NCI-H510A (cell line): ENCODE measurements at places on chromosomes 16 and 17.

DNA sequence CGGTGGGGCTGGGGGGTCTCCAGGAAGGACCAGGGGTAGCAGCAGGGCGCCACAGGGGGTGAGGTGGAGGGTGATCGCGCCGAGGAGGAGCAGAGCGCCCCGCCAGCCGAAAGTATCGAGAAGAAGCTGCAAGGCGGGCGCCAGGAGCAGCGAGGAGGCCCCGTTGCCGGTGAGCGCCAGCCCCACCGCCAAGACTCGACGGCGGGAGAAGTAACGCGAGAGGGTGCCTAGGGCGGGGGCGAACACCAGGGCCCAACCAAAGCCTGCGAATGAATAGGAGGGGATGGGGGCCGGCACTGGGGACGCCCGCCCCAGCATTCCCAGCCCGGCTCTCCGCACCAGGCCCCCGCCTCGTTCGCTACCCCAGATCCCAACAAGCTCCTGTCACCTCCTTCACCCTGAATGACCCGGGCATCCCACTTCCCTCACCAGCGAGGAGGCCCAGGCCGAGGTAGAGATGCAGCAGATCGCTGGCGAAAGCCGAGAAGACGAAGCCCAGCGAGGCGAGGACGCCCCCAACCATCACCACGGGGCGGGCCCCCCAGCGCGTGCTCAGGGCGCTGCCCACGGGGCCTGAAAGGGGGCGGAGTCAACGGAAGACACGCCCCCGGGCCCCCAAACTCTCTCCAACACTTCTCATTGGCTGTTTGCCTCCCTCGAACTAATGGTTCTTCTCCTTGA lies 1.3 kb downstream of the SLC16A11 start:
- no peak for DNase-seq

- DNase-seq, result no peak
Measured at GRCh38 chr17:58965221-58965620, 141.5 kb downstream of the TRIM37 start.

DNA sequence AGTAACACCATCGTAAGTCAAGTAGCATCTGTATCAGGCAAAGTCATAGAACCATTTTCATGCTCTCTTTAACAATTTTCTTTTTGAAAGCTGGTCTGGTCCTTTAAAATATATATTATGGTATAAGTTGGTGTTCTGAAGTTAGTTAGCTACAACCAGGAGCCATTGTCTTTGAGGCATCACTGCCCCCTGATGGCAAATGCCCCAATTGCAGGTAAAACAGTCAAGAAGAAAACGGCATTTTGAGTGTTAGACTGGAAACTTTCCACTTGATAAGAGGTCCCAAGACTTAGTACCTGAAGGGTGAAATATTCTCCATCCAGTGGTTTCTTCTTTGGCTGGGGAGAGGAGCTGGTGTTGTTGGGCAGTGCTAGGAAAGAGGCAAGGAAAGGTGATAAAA lies 14.1 kb downstream of the TP53 start:
- DNase-seq, result no peak

DNA sequence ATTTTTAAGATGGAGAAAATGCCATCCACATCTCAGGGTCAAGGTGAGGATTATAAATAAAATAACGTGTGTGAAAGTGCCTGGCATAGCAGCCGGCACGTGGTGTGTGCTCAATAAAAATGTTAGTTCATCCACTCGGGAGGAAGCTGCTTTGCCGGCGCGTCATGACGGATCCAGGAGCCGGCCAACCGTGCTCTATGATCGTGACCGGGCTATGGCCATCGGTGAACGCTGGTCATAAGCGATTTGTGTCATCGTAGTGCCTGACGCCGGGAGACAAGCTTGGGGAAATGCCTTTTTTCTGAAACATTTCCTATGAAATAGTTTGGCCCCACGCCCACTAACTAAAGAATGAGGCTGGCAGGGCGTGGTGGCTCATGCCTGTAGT lies 74.0 kb downstream of the CMC2 start:
- DNase-seq, result no peak

DNA sequence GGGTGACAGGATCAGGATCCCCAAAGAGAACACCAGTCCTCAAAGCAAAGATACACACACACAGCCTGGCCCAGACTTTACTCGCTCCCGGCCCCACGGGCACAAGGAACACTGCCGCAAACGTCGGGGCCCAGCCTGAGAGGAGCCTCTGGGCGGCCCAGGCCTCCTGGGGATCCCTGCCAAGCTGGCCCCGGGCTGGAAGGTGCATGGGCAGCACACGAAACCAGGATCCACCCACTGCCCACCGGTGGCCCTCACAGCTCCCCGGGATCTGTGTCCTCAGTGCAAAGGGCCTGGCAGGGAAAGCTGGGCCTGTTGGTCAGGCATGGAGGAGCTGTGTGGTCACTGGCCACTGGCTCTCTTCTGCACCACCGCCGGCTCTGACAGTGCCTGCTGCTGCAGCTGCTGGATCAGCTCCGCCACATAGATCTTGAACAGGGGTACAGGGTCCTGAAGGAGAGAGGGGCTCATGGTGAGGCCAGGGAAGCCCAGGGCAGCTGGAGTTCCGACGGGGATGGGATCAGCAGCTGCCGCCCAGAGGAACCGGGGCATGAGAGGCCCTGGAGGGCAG lies 2.9 kb downstream of the MRPL28 start:
- DNase-seq, result no peak

GRCh38 chr17:78332991-78333390 lies 26.9 kb downstream of the SOCS3 start:
- DNase-seq, result no peak

DNA sequence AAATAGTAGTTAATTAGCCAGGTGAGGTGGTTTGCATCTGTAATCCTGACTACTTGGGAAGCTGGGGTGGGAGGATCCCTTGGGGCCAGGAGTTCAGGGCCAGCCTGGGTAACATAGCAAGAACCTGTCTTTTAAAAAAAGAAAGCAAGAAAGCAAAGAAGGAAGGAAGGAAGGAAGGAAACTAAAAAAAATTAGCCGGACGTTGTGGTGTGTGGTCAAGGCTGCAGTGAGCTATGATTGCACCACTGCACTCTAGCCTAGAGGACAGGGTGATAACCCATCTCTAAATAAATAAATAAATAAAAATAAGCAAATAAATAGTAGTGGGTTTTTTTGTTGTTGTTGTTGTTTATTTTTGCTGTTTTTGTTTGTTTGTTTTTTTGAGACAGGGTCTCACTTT lies 39.3 kb upstream of the MAP2K6 start:
- no peak for DNase-seq

DNA sequence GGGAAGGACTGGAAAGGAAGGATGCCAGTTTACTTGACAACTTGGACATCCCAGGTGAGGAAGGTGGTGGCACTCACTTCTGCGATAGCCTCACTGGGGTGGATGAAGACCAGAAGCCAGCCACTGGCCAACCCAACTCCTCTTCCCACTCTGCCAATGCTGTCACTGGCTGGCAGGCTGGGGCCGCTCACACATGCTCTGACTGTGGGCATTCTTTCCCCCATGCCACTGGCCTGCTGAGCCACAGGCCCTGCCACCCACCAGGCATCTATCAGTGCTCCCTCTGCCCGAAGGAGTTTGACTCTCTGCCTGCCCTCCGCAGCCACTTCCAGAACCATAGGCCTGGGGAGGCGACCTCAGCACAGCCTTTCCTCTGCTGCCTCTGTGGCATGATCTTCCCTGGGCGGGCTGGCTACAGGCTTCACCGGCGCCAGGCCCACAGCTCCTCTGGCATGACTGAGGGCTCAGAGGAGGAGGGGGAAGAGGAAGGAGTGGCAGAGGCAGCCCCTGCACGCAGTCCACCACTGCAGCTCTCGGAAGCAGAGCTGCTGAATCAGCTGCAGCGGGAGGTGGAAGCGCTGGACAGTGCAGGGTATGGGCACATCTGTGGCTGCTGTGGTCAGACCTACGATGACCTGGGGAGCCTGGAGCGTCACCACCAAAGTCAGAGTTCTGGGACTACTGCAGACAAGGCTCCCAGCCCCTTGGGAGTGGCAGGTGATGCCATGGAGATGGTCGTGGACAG lies 4.5 kb downstream of the ZNF646 start:
- no peak for DNase-seq

DNA sequence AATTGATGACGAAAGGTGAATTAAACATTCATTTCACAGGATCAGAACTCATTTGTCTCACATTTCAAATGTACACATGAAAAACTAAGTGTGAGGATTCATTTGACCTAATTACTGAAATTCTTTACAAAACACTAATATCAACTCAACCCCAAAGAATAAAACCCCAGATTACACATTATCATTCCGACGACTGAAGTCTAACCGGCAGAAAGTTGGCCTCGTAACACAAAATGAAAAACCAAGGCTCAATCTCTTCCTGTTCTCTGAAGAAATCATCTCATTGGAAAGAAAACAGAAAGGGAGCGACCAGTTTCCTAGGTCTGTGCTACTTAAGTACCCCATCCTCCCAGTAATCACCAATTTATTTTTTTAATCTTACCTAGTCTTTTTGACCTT lies 1.8 kb downstream of the JPT1 start:
- DNase-seq, result no peak

- DNase-seq, result no peak
Measured at GRCh38 chr17:44074231-44074910, 3.8 kb downstream of the G6PC3 start.

DNA sequence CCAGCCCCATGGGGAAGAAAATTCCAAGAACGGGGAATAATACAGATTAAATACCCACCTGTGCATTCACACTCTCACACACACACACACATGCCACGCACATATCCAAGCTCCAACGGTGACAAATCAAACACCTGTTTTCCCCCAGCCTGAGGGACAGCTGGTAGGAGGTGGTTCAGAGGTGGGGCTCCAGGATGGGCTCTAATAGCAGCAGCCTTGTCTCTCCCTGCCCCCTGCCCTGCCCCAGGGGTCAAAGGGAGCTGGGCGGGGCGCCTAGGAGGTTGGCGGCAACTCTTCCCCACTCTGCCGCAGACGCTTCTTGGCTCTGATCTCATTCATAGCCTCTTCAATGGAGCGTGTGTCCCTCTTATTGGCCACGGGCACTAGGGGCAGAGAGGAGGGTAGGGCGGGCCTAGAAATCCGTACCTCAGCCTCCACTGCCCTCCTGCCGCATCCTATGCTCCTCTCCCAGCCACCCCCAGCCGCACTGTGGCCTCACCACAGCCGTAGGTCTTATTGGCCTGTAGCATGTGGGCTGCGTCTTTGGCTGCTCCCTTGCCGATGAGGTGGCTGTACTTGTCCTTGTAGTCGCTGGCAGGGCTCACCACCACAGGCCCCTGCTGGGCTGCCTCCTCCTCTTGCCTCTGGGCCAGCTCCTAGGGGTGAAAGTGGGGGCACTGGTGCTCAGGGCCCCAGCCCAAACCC lies 8.2 kb downstream of the SPAG7 start:
- no peak for DNase-seq
